AG04449 (cell line): ENCODE measurements at places on chromosomes 5 and 9.

DNA sequence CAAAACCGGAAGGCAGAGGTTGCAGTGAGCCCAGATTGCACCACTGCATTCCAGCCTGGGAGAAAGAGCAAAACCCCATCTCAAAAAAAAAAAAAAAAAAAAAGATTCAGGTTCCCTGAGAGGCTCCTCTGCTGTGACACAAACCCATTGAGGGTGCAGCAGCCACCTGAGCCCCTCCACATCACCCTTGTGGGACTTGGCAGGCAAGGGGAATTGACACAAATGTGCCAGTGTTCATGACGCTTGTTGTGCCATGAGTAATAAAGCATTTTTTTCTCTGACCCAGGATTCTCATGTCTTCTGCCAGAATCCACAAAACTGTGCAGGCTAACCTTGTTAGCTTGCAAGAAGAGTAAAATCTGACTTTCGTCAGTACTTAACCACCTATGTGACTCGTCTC is 149.6 kb downstream of the TTC39B start:
- no peak for DNase-seq

GRCh38 chr9:136762915-136763648 is 1.2 kb downstream of the LCN15 start:
- no peak for DNase-seq

DNA sequence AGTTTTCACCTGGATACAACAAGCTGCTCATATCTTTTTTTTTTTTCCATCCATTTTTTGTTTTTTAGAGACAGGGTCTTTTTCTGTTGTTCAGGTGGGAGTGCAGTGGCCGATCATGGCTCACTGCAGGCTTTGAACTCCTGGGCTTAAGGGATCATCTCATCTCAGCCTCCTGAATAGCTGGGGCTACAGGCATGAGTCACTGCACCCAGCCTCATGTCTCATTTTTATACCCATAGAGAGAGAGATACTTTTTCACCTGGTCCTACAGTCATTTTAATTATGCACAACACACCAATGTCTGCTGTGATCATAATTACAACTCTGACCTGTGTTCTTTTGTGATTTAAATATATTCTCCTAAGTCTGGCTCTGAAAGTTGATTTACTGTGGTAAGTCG is 84.4 kb downstream of the KIF4B start:
- no peak for DNase-seq

DNA sequence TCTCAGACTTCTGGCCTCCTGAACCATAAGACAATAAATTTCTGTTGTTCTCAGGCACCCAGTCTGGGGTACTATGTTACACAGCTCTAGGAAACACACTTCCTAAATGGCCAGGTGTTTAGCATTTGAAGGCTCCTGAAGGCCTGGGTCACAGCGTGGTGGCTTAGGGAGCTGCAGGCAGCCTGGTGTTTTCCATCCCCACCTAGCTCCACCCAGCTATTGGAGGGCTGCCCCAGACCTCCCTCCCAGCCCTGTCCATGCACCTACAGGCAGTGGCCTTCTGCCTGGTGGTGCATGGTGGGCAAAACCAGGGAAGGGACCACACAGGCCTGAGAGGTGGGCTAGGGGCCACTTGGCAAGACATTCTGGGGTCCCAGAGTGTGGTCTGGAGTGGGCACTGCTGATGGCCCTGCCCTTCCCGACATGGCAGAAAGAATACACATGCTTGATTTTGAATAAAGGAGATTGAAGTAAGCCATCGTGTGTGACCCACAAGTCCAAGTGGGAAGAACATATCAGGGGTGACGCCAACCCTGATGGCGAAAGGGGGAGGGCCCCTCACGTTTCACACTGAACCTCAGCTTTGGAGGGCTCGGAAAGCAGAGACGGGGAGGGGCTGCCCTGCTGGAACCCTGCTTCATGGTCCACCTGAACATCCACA is 1.3 kb upstream of the SUSD3 start:
- no peak for DNase-seq

- no peak for DNase-seq
Observed at GRCh38 chr9:36980148-36980974, 53.7 kb downstream of the PAX5 start.

GRCh38 chr9:90815944-90816357 is 14.3 kb downstream of the SYK start:
- DNase-seq: no peak

GRCh38 chr5:59274106-59274636 is 619.4 kb downstream of the PDE4D start:
- no peak for DNase-seq

GRCh38 chr5:107704681-107705401 is 34.1 kb upstream of the EFNA5 start:
- DNase-seq: no peak

DNA sequence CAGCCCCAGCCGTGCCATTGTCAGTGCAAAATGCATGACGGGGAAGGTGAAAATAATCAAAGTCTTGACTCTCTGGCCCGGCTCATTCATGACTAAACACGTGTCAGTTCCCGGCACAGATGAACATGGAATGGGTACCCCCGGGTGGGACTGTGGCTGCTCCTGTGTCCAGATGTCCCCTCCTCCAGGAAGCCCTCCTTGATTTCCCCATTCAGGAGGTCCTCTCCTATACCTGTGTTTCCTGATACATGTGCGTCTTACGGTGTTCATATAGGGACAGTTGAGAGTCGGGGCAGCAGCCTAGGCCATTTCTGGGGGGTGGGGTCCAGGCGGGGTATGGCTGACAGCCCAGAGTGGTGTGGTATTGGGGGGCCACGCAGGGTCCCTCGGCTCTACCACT is 19.5 kb downstream of the RXRA start:
- no peak for DNase-seq

GRCh38 chr5:167665841-167666375 is 625.5 kb upstream of the WWC1 start:
- DNase-seq: no peak

DNA sequence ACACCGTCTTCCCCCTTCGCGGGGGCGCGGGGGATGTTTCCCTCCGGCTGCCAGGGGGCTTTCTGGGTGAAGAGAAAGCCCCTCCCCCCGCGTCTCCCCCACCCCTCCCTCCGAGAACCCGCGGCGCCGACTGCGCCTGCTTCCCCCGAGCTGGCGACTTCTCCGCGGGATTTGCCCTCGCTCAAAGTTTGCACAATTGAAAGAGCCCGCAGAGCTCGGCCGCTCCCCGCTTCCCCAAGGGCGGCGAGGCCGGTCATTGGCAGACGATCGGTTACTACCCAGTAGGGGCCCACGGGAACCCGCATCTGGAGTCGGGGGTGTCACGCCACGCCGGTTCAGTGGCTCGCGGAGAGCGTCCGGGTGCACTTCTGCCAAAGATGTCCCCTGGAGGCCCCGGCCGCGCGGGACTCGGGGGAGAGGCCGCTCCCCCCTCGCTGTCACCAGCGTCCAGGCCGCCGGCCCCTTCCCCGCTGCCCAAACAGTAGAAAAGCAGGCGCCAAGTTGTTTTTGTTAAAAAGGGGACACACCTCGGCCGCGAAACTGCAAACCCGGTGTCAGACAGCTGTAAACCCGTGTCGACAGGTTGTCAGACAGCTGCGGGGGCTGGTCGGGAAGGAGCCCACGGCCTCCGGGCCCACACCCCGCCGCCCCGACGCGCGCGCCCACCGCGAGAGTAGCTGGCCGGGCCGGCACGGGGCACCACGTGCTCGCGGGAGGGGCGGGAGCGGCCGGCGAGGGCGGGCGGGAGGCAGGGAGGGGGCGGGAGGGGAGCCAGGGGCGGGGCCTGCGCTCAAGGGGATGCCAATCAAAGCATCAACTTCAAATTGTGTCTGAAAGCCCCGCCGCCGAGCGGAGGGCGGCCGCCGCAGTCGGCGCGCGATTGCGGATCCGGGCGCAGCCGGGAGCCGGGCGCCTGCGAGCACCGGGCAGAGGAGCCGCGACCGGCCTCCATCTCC is at the start of gene IRX1:
IRX1 (plus strand) TSS at position 827 of the 956 bp plus-strand sequence. CDS start 274 bp downstream, outside the sequence.
- DNase-seq: no peak

DNA sequence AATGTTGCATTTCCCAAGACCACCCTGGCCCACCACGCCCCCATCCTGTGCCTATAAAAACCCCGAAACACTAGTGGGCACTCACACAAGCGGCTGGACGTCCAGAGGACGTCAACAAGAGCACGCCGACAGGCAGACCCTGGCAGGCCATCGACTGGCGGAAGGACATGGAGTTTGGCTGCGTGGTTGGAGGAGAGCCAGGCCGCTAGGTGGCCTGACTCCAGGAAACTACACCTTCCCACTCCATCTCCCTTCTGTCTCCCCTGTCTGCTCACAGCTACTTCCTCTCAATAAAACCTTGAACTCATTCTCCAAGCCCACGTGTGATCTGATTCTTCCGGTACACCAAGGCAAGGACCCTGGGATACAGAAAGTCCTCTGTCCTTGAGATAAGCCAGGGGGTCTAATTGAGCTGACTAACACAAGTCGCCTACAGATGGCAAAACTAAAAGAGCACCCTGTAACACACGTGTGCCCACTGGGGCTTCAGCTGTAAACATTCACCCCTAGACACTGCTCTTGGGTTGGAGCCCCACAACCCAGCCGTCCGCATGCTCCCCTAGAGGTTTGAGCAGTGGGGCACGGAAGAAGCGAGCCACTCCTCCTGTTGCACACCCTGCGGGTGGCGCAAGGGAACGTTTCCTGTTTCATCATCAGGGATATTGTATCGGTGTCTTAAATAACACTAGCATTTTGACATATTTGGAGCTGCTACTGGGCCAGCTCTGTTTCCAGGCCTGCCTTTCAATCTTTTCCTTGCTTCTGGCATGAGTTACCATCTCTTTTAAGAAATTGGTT is 54.5 kb upstream of the TAF11L2 start:
- no peak for DNase-seq

DNA sequence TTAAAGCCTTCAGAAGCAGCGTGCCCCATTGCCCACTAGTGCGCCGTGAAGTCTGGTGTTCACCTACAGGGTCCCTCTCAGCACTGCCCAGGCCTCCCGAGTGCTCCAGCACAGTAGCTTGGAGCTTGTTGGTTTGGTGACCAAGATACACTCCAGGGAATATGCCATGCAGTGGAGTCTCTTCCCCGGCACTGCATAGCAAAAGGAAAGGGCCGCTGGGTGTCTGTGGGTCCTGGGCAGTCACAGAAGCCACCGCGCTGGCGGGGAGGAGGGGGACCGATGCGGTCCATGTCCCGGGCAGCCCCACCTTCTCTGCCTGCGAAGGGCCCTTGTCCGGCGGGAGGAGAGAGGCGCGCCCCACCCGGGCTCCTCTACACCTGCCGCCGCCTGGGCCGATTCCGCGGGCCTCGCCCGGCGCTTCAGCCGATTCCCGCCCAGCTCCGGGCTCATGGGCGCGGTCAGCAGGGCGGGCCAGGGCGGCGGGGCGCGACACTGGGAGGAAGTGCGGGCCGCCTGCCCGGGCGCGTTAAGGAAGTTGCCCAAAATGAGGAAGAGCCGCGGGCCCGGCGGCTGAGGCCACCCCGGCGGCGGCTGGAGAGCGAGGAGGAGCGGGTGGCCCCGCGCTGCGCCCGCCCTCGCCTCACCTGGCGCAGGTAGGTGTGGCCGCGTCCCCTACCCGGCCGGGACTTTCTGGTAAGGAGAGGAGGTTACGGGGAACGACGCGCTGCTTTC is at the start of gene SYK:
SYK (plus strand) TSS at position 579 of the 732 bp plus-strand sequence. CDS start 42,080 bp downstream, outside the sequence.
- DNase-seq: no peak

GRCh38 chr5:31036411-31036810 is 157.1 kb upstream of the CDH6 start:
- no peak for DNase-seq

DNA sequence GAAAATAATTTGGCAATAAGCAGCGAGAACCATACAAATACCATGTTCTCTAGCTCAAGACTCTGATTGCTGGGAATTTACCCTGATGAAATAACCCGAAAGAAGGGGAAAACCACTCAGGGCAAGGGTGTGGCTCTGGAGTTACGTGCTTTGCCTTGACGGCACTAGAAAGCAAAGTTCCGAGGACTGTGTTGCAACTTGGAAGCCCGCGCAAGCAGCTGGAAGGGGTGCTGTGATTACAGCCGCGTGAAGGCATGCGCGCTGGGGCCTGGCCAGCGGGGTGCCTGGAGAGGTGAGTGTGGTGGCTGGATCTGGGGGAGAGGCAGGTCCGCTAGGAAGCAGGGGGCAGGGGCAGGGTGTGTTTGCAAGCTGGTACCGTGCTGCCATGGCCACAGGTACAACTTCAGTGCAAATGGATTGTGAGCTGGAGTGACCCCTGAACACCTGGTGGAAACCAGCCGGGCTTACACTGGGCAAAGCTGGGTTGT is 52.6 kb upstream of the CNOT6 start:
- no peak for DNase-seq

GRCh38 chr9:114827641-114828302 is 21.9 kb upstream of the TNFSF15 start:
- DNase-seq: no peak

GRCh38 chr9:30944741-30945280 is 1439.6 kb upstream of the ACO1 start:
- DNase-seq: no peak

- no peak for DNase-seq
Observed at GRCh38 chr5:72140711-72141110, 33.4 kb downstream of the MAP1B start.

GRCh38 chr9:6805532-6805931 is 47.8 kb downstream of the KDM4C start:
- no peak for DNase-seq

GRCh38 chr9:136225748-136226679 is 19.6 kb downstream of the QSOX2 start:
- no peak for DNase-seq

- DNase-seq: no peak
Observed at GRCh38 chr5:42502613-42503470, 79.6 kb downstream of the GHR start.

DNA sequence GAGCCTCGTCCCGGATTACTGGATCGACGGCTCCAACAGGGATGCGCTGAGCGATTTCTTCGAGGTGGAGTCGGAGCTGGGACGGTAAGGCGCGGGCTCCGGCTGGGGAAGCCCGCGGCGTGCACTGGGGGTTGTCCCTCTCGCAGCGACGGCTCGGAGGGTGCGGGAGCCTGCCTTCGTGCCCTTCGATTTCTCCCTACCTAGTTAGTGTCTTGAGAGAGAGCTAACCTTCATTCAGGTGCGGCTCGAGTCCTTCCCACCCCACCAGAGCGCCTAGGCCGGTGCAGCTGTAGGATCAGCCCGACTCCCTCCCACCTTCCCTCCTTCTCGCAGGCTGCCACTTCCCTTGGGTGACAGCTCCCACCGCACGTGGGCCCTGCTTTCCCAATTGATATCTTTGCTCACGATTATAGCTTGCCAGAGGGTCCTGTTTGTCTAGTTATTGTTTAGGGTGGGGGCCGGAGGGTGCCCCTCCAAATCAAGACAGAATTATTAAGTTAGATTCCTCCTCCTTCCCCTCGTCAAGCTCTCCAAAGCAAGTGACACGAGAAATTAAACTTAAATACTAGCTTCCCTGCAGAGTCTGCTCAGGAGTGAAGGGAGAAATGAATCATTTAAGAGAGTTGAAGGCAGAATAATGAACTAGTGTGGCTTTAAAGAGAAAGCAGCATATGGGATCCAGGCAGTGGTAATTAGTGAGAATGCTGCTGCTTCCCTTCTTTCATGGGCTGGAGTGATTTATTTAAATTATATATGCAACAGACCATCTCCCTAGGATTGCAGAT is 569 bp downstream of the CAMK4 start:
- DNase-seq: no peak

- peak; percentile 29 for DNase-seq
Observed at GRCh38 chr9:109010746-109011145, 2.6 kb downstream of the CTNNAL1 start.
